ENCODE measurements at places on chromosomes 13 and 19.

DNA sequence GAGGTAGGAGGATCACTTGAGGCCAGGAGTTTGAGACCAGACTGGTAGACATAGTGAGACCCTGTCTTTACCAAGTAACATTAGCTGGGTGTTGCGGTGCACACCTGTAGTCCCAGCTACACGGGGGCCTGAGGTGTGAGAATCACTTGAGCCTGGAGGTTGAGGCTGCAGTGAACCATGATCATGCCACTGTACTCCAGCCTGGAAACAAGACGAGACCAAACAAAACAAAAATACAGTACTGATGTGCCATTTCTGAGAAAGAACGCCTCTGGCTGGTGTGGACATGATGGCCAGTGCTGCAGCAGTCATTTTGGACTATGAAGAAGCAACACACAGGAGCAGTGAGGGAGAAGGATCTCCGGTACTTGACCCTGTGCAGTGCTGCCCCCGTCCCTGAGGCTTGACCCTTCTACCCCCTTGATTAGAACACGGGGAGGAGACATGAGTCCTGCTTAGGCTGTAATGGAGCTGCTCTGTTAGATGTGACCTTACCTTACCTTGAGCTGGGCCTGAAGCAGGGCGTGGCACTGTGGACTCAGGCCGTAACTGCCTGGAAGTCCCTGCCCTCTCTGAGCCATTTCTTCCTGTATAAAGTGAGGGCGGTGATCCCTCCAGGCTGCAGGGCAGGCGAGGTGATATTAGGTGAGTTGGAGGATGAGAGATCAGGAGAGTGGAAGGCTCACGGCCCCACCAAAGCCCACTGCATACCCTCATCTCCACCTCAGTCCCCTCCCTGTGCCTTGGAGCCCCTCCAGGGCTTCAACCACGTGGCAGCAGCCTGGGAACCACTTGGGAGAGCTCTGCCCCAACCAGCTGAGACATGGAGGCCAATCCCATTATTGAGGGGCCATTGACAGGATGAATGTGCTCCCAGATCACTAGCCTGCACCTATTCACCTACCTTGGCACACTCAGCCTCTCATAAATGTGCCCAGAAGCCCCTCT is 5.9 kb downstream of the RPL18A start:
- DNase-seq = no peak

DNA sequence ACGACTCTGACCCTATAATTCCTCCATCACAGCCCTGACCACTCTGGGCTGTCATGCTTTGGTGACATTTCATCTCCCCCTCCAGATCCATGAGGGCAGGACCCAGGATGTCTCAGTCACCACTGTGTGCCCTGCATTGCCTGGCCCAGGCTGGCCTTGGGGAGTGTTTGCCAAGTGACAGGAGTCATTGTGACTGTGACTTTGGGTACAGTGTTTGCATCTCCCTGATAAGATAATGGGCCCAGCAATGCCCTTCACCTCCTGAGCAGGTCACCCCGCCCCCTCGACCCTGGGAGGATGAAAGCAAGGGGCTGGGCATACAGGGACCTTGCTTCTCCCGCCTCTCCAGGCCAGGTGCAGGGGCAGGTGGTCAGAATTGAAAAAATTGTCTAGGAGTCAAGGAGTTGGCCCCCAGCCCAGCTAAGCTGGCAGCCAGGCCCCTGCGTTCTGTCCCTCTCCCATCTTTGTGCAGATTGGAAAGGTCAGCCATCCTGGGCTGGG is 5.9 kb upstream of the ATP4A start:
- DNase-seq = no peak

- DNase-seq = no peak
Measured at GRCh38 chr13:97262058-97262457, 39.9 kb downstream of the MBNL2 start.

DNA sequence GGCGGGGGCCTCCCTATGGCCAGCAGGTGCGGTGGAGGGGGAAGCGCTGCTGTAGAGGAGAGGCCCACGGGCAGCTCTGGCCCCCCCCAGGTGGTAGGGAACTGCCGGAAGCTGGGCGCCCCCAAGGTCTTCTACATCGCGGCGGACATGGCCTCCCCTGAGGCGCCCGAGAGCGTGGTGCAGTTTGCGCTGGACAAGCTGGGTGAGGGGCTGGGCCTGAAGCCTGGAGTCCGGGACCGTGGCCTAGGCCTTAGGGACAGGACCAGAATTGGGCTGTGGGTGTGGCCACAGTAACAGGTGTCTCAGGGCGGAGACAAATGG is 3.8 kb upstream of the RPL36 start:
- no peak for DNase-seq

- DNase-seq = no peak
Measured at GRCh38 chr13:28582892-28583240, 76.1 kb upstream of the POMP start.

DNA sequence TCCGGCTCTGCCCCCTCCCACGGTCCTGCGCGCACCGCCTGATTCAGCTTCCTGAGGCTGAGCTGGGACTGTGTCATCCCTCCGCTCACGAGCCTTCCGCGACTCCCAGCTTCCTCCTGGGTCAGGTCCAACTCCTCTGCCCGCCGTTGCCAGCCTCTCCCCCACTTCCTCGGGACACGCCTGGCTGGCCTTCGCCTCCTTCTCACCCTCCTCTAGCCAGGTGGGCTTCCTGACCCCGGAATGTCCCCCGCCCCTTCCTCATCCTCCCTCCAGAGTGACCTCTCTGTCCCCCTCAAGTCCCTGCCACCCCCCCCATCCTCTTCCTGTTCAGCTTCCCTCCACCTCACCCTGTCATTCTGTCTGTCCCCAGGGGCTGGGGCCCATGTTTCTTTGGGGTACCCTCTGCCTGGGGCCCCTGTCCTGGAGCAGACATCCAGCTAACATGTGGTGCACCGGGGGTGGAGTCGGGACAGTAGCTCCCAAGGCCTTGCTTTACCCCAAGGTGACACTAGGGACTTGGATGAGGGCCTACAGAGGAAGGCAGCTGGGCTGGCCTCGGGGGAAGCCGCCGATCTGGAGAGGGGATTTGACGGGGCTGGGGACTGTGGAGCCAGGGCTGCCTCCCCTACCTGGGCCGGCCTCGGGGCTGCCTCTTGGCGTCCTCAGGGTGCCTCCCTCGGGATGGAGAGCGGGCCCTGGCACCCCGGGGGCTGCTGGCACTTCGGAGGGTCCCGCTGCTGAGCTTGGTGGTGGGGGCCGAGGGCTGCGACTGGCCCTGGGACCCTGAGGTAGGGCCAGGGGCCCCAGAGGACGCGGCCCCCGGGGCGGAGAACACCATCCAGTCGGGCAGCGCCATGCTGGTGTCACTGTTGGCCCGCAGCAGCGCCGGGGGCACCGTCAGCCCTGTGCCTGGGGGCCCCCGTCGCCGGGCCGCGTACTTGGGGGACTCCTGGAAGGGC is 16.5 kb downstream of the SHANK1 start:
- no peak for DNase-seq

DNA sequence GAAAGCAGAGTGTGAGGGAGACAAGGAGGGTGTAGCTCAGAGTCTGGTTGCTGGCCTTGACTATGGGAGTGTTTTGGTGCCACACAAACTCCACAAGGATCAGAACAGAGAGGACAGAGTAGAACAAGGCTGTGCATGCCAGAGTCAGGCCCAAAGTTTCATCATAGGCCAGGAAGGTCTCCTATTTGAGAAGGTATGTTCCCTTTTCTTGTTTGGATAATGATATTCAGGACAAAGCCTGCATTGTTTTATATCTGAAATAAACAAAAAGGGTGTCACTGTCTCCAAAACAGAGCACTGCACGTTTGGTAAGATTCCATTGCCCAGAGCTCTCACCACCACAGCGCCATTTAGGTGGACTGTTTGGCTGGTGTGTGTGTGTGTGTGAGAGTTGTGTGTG is 3.1 kb upstream of the ZSCAN5A start:
- no peak for DNase-seq

DNA sequence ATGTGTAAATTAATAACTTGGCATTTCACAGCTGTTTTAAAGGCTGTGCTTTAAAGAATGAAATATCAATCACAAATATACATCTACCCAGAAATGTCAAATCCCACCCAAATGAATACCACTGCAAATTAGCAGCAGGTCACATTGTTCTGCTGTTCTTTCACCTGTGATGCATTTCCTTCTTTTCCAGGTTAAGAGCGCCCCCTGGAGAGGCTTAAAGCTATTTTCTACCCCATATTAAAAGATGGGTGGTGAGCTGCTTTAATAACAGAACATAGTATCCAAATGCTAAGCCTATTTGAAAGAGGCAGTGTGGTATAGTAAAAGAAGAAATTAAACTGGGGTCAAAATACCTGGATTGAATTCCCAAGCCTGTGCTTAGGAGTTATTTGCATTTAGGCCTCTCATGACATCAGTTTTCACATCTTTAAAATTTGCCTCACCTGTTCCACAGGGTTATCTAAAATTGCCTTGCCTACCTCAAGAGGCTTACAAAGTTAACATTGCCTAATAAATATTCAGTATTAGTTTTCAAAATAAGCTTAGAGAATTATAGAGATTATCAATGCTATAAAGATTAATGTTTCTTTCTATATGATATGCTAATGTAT is 396.9 kb upstream of the SLITRK5 start:
- DNase-seq = no peak

DNA sequence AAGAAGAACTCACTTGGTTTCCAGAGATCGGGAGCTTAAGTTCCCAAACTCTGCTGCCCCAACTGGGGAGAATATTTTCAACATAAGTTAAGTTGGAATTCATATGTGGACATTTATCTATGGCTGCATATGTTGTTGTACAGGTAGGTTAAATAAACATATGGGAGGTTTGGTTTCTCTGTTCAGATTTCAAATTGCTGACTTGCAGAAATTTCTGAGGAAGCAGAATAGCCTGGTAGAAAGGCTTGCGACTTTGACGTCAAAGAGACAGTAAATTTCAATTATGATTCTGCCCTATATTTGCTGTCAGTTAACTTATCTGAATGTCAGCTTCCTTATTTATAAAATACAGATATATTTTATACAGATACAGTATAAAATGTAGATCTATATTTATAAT is 40.0 kb upstream of the TPP2 start:
- no peak for DNase-seq

- DNase-seq = no peak
Measured at GRCh38 chr13:63025741-63026140, 1610.1 kb upstream of the PCDH20 start.

DNA sequence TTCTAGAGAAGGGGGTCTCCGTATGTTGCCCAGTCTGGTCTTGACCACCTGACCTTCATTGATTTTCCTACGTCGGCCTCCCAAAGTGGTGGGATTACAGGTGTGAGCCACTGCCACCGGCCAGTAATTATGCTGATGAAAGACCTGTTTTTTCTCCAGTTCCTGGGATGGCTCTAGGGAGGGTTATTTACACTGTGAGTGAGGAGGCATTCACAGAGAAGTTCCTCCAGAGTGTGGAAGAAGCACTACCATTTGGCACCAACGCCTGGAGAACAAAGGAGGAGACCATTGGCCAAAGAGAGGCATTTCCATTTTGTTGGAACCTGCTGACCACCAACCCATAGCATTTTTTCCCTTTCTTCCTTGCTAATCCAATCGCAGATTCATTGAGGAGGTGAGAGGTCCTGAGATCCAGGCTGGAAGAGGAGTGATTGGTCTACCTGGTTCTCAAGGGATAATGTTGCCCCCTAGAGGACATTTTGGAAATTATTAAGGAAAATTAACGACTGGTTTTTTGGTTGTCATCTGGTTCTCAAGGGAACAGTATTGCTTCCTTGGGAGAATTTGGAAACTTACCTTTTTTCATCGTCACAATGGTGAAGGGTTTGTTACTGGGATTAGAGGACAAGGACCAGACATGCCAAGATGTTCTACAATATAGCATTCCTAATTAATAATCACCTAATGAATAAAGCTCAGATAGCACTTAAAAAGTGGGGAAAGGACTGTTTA is 5.5 kb upstream of the SAE1 start:
- no peak for DNase-seq

DNA sequence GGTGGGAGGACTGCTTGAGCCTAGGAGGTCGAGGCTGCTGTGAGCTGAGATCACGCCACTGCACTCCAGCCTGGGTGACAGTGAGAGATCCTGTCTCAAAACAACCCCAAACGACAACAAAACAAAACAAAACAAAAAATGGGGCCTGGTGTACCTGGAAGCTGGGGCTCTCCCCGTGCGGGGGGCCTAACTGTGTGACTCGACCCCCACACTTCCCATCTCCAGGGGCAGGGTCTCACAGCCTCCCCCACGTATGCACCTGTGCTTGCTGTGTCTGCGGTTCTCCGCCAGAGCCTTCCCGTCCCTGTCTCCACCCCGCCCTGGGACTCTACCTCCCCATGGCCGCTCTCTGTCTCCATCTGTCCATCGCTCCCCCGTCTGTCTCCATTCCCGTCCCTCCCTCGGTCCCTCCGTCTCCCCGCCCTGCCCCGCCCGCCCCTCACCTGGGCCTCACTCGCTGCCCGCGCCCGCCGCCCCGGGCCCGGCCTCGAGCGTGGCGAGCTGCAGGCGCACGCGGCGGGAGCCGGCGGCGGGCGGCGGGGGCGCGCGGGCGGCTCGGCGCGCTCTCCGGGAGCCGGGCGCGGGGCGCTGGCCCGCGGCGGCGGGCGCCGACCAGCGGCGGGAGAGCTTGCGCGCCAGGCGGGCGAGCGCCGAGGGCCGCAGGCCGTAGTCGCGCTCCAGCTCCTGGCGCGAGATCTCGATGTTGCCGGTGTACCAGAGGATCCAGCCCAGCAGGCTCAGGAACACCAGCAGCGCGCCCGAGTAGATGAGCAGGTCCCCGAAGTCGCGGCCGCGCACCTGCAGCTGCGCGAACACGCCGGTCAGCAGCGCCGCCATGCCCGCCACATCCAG is 587 bp downstream of the TMEM238 start:
- DNase-seq = no peak

- no peak for DNase-seq
Measured at GRCh38 chr13:97310809-97311436, 88.8 kb downstream of the MBNL2 start.

DNA sequence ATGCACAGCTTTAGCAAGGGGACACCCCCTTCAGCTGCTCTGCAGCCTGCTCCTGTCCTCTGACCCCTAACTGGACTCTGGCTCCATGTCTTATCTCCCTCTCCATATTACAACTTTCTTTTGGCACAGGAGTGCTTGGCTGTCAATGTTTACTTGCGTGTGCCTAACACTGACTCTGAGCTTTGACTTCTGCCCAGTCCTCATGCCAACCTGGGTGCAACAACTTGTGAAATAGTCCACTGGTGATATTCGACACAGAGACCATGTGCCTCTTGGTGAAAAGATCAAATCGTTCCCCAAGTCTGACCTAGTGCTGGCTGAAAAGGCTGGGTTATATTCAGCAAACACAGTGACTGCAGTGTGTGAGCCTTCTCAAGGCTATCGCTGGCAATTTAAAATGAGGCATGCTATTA is 34.1 kb upstream of the KLF12 start:
- DNase-seq = no peak

GRCh38 chr13:41515491-41516139 is 58.3 kb downstream of the RGCC start:
- DNase-seq = no peak

DNA sequence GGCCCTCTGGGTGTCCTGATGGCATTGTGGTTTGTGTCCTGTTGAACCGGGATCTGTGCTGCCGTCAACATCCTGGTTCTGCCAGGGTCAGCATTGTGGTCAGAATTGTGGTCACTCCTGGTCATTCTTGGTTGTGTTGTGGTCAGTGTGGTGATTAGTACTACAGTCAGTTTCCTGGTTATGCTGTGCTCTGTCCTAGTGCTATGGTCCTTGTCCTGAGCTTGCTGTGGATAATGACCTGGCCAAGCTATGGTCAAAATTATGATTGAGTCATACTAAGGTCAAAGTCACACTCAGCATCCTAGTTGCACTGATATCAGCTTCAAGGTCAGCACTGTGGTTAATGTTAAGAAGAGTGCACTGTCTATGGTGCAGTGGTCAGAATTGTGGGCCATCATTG is 4.5 kb upstream of the OLFM2 start:
- DNase-seq = no peak
